ENCODE measurements at places on chromosomes 2 and 18.

DNA sequence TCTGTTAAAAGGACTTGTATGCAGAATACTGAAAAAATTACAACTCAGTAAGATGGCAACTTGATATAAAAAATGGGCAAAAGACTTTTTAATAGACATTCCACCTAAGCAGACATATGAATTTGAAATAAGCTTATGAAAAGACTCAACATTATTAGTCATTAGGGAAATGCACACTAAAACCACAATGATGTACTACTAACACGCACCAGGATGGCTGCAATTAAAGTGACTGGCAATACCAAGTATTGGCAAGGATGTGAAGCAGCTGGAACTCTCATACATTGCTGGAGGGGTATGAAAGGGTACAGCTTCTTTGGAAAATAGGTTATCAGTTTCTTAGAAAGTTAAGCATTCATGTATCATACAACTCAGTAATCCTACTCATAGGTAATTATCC is 3.2 kb upstream of the ENOSF1 start:
- no peak for DNase-seq

DNA sequence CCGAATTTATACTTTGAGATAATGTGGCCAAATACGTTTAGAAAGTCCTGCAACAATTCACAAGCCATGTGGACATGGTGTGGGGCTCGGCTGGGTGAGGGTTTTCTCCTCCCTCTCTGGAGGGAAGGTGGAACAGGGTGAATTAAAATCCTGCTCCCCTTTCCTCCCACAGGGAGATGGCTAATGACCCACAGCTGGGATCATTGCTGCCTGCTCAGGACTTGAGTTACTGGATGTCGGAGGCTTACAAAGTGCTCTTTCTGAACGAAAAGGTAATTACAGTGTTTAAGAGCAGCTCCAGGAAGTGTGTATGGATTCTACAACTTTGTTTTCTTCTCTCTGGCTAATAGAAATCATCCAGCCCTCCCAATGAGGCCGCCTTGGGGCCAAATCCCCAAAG is 97.9 kb upstream of the ALKAL2 start:
- DNase-seq = no peak

- DNase-seq = no peak
Measured at GRCh38 chr2:119673796-119674195, 5.2 kb upstream of the TMEM177 start.

- DNase-seq = no peak
Measured at GRCh38 chr2:124035001-124035400, 9.9 kb downstream of the CNTNAP5 start.

GRCh38 chr2:99611786-99612185 is 122.0 kb upstream of the REV1 start:
- DNase-seq = no peak

- no peak for DNase-seq
Measured at GRCh38 chr2:2919574-2920365, 457.8 kb downstream of the EIPR1 start.

- no peak for DNase-seq
Measured at GRCh38 chr2:129478902-129479517, 500.5 kb upstream of the RAB6C start.

DNA sequence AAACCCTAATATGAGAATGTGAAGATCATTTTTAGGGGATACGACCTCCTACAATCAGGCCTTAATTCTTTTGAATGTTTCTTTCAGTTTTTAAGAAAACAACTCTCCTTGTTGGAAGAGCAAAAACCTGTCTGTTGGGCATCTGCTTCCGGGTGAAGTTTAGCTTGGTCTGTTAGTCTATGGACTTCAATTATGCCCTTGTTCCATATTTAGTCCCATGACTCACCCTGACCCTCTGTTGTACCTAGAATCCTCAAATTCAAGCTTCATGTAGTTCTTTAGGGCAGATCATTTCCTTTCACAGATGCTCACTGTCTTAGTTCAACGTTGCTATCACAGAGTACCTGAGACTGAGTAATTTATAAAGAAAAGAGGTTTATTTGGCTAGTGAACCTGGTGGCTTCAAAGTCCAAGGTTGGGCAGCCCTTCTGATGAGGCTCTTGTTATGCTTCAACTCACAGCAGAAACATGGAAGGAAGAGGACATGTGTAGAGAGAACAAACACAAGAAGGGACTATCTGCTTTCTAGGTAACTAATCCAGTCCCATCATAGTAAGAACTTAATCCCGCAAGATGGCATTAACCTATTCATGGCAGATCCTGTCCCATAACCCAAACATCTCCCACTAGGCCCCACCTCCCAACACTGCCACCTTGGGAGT is 82.5 kb upstream of the SERPINE2 start:
- DNase-seq = no peak

DNA sequence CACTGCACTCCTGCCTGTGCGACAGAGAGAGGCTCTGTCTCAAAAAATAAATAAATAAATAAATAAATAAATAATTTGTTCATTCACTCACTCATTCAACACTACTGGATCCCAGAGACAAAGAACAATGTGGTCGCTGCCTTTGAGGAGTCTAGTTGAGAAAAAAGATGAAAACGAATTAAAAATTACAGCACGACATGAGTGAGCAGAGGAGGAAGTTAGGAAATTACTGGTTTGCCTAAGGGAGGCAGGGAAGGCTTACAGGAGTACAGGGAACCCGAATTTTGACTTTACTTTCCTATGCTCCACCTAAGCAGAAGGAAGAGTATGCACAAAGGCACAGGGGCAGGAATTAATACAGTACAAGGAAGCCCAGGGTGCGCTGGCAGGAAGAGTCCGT is 4.2 kb upstream of the KCMF1 start:
- DNase-seq = no peak

GRCh38 chr18:12855916-12856315 is 28.1 kb downstream of the PTPN2 start:
- no peak for DNase-seq

DNA sequence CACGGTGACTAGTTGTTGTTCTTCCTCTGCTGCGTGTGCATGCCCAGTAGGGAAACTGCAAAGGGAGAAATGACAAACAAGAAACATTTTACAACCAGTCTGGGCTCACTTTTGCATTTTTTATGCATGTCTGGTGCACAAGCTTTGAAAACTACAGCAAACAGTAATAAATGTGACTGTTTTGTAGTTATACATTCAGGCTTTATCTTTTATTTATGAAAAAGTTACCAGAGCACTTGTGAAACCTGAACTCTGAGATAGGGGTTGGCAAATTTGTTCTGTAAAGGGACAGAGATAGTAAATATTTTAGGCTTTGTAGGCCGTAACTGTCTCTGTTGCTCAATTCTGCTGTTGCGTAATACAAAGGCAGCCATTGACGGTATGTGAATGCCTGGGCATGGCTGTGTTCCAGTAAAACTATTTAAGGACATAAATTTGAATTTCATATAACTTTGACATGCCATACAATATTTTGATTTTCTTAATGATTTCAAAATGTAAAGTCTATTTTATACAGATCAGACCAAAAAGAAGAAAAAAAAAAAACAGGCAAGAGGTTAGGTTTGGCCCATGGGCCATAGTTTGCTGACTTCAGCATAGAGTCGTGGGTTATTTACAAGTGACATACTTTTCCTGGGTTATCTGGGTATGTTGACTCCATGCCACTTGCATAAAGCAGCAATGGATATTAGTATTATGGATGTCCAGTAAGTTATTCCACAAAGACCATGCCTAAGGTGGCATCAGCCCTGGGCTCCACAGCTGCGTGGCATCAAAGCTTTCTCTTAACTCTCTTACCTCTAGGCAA is 53.6 kb upstream of the EML6 start:
- no peak for DNase-seq

DNA sequence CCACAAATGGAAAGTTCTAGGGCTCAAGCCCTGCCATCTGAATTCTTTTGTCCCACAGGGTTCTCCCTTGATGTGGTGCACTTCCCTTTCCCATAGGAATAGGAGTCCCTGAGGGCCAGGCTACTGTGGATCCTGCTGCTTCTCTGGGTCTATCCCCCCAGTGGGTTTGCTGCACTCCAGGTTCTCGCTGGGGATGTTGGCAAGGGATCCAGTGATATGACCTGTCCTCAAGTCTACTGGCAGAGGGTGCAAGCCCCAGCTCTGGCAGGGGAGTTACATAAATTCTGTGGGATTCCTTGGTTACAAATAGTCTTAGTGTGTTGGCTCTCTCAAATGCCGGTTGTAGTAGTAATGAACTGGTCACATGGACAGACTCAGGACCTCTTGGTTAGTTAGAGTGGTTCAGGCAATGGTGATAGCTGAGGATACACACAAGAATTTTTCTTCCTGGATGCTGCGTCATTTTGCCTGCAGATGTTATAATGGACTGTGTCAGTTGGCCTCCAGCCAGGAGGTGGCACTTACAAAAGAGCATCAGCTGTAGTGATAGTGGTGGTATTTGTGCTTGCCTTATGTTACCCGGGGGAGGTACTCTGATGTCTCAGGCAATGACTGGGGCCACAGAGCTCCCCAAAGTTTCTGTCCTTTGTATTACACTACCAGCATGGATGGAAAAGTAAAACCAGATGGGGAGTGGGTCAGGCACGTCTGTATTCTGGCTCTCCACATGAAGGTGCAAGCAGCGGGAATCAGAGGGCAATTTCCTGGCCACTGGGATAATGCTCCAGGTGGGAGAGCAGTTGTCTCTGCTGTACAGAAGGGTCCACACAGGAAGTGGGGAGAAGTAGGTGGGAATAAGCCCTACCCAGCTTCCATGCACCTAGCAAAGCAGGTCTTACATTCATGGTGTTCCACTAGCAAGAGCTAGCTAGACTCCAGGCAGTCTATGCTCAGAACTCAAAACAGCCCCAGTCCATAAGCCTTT is 267.9 kb downstream of the SOX11 start:
- DNase-seq = no peak

DNA sequence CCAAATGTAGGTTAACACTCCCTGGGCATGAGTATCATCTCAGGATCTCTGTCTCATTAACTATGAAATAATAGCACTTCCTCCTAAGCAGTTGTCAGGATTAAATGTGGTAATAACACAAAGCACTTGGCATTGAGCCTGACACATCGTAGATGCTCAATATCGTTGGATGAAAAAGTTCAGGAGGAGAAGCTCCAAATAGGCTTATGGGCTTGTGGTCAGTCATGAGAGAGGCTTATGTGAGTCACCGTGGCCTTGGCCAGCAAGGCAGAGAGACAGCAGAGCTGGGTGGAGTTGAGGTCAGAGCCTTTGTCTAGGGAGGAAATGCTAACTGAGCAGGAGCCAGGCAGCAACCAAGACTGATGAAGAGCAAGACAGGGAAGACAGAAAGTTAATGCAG is 68.3 kb upstream of the PPM1B start:
- peak; percentile 97 for DNase-seq

GRCh38 chr2:37894601-37895000 is 30.5 kb upstream of the RMDN2 start:
- no peak for DNase-seq

GRCh38 chr2:70133491-70134322 is 46.4 kb downstream of the PCBP1 start:
- no peak for DNase-seq

DNA sequence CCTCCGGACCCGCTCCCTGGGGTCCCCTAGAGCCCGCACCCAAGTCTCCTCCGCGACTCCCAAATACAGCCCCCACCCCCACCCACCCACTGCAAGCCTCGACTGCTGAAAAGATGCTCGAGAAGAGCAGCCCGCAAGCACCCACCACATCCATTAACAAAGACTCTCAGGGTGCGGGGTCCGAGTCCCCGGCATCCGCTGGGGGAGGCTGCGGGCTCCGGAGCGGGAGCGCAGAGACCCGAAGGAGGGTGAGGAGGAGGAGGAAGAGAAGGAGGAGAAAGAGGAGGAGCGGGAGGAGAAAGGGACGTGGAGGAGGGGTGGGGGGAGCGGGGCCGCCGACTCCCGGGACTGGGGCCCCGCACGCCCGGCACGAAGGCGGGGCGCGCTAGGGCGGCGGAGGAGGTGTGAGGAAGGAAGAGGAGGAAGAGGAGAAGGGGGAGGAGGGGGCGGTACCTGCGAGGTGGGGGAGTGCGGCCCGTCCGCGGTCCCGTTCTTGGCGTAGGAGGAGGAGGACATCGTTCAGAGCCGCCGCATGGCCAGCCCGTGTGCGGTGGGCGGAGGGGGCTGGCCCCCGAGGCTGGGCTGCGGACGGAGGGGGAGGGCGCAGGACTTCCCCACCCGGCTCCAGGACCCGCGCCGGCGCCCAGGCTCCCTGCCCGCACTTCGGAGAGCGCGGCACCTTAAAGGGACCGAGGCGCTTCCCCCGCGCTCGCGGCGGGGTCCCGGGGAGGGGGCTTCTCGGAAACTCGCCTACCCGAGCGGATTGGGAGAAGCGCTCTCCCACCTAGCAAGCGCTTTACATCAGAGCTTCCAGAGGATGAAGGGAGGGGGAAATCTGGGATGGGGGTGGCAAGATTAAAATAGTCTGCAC is at the start of gene CACNB4:
CACNB4 (minus strand) TSS at position 549 of the 871 bp plus-strand sequence.
- no peak for DNase-seq

GRCh38 chr18:25373432-25374179 is 21.6 kb upstream of the ZNF521 start:
- DNase-seq = no peak

- DNase-seq = no peak
Measured at GRCh38 chr2:231278868-231279267, 80.4 kb downstream of the ARMC9 start.

- DNase-seq = no peak
Measured at GRCh38 chr2:85601771-85602475, 575 bp downstream of the TMEM150A start.

DNA sequence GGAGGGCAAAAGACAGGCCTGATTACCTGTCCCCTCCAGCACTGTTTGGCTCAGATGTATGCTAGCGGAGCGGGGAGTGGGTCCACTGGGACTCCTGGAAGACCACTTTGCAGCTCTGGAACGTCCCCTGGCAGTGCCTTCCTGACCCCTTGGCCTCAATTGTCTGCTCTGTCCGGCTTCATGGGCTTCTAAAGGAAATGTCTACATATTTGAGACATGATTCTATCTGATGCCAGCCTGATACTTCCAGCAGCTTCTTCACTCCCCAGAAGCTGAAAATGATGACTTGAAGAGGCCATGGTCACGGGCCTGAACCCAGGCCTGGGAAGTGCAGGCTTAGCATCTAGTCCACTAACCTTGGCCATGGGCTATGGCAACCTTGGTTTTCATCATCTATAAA is 112.1 kb downstream of the ACAA2 start:
- no peak for DNase-seq

GRCh38 chr2:80054346-80054675 is 250.2 kb downstream of the LRRTM1 start:
- DNase-seq = peak; percentile 40

DNA sequence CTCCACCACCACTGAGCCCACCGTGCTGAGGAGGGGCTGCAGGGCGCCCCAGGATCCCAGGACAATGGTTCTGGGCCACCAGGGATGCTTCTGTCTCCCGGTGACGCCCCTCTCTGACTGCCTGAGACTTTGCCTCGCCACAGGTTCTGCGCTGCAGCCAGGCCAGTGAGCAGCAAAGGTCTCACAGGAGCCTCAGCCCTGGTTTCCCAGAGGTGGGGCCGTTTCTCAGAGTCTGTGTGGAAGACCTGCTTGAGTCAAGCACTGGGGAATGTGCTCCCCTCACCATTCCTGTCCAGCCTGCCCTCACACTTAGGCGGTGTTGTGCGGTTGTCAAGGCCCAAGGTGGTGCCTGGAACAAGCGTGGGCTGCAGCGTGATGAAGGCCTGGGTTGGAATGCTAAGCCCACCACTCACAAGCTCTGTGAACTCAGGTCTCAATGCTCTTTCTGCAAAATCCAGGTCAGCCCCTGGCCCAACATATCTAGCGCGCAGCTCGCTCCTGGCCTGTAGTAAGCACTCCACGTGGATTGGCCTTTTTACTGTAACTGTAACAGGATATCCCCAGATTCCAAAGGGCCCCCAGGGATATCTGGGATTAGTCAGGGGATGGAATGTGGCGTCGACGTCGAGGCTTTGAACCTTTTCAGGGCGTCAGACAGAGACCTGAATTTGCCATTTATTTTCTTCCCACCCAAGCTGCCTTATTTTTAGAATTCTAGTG is 47.6 kb downstream of the PLB1 start:
- DNase-seq = no peak

- DNase-seq = no peak
Measured at GRCh38 chr2:10256031-10256514, 46.6 kb upstream of the HPCAL1 start.

Data from RCC 7860 (cell line).